ENCODE measurements at places on chromosomes 7 and 10.

DNA sequence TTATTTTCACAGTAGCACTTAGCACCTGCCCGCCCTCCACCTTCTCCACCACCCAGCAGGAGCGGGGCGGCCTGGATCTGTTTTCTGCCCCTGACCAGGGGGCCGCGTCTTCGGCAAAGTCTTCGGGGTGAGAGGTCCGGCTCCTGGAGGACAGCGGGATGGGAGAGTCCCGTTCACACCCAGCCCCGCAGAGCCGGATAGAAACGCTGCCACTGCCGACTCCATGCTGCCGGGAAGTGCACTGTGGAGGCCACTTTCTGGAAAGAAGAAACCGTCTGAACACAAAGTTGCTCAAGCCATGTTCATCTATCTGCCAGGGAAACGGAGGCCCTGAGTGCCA, 14.5 kb upstream of the ZNF273 start:
- peaks cover 6% of the 10 kb centered on the region for H3K4me1 ChIP-seq
- DNase-seq = peak; percentile 45
- peaks cover 66% of the 10 kb centered on the region for H3K27me3 ChIP-seq
- H3K27ac ChIP-seq = no peak overlapping the region
- H3K36me3 ChIP-seq = no peaks in the 10 kb centered on the region

- H3K36me3 ChIP-seq = no peaks in the 10 kb centered on the region
- DNase-seq = peak; percentile 80
- H3K4me1 ChIP-seq = no peaks in the 10 kb centered on the region
- no peak overlapping the region for H3K27ac ChIP-seq
- no peak overlapping the region for H3K4me3 ChIP-seq
Measured at GRCh38 chr7:104627516-104627915, 299.1 kb downstream of the LHFPL3 start.

DNA sequence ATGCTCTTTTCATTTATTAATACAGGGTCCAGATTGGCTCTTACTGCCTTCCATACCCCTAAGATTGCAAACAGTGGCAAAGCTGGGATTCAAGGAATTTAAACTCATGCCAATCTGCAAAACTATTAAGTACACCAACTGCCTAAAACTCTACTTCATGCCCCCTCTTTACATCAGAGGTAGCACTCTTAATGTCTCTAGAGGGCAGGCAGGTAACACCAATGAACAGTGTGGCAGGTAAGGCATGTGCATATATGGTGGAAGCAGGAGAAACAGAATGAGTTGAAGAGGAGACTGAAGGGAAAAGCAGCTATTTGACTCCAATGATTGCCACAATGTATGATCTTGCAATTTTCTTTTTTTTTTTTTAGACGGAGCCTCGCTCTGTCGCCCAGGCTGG, 156.7 kb downstream of the BTAF1 start:
- no peaks in the 10 kb centered on the region for H3K4me1 ChIP-seq
- H3K27ac ChIP-seq = no peak overlapping the region
- H3K27me3 ChIP-seq = no peaks in the 10 kb centered on the region
- no peak for DNase-seq
- no peaks in the 10 kb centered on the region for H3K36me3 ChIP-seq

GRCh38 chr7:12305502-12305901, 94.4 kb downstream of the TMEM106B start:
- no peak overlapping the region for H3K27ac ChIP-seq
- H3K4me3 ChIP-seq = no peak overlapping the region
- no peaks in the 10 kb centered on the region for H3K36me3 ChIP-seq
- DNase-seq = no peak
- H3K27me3 ChIP-seq = no peaks in the 10 kb centered on the region
- no peaks in the 10 kb centered on the region for H3K4me1 ChIP-seq

DNA sequence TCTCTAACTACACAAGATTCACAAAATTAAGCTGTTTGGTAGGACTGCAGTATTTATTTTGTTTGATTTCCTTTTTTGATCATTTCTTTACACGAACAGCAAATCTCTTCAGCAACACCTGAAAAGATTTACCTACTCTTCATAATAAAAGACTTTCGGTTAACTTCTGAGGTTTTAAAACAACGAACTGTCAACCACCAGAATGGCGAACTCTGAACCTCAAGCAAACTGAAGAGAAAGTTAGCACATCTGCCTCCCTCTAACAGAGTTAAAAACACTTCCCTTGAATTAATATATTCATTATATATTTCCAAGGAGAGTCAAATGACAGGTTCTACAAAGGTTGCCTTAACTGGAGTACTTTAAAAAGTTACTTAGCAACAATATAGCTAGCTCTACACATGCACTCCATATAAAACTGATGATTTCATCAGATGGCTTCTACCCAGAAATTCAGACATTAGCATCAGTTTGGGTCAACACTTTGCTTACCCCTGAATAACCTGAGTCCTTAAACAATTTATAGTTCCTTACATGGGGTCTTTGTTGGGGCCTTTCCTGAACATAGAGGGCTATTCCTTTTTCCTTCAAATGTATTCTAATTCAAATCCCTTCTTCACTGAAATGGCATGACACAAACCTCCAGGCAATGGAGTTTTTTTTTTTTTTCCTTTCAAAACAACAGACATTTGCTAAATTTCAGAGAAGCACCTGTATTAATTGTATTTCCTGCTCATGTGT, 118.3 kb downstream of the SEM1 start:
- no peak for DNase-seq
- no peak overlapping the region for H3K4me3 ChIP-seq
- H3K27me3 ChIP-seq = no peaks in the 10 kb centered on the region
- H3K4me1 ChIP-seq = peaks cover 6% of the 10 kb centered on the region

GRCh38 chr10:13078912-13079775, 20.8 kb upstream of the OPTN start:
- H3K27ac ChIP-seq = no peak overlapping the region
- no peaks in the 10 kb centered on the region for H3K4me1 ChIP-seq
- H3K27me3 ChIP-seq = no peaks in the 10 kb centered on the region
- H3K36me3 ChIP-seq = no peaks in the 10 kb centered on the region

- H3K27ac ChIP-seq = no peak overlapping the region
- no peak for DNase-seq
- no peak overlapping the region for H3K4me3 ChIP-seq
- no peaks in the 10 kb centered on the region for H3K36me3 ChIP-seq
Measured at GRCh38 chr10:76766682-76767081, 870.9 kb downstream of the KCNMA1 start.

DNA sequence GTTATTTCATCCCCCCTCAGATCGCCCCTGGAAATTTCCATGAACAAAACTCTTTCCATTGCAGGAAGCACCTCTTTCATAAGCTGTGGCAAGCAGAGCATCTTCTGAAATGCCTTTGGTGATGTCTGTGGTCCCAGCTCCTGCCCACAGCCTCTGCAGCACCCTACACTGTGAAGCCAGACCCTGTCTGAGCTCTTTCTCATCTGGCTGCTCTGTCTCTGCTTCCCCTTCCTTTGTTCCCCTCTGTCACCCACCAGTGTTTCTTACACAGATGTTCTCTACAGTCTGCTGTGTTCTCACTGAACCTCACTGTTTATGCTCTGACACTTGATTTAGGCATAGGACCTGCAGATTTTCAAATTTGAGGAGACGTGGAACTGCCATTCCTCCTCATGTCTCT, 1.9 kb upstream of the TAS2R39 start:
- H3K27me3 ChIP-seq = no peaks in the 10 kb centered on the region
- H3K27ac ChIP-seq = no peak overlapping the region
- no peak for DNase-seq
- H3K36me3 ChIP-seq = no peaks in the 10 kb centered on the region
- no peak overlapping the region for H3K4me3 ChIP-seq

- H3K36me3 ChIP-seq = no peaks in the 10 kb centered on the region
- no peak overlapping the region for H3K27ac ChIP-seq
- no peaks in the 10 kb centered on the region for H3K27me3 ChIP-seq
- peak; percentile 43 for DNase-seq
- H3K4me3 ChIP-seq = no peak overlapping the region
Measured at GRCh38 chr7:76997381-76998284, 34.5 kb downstream of the SPDYE17 start.

DNA sequence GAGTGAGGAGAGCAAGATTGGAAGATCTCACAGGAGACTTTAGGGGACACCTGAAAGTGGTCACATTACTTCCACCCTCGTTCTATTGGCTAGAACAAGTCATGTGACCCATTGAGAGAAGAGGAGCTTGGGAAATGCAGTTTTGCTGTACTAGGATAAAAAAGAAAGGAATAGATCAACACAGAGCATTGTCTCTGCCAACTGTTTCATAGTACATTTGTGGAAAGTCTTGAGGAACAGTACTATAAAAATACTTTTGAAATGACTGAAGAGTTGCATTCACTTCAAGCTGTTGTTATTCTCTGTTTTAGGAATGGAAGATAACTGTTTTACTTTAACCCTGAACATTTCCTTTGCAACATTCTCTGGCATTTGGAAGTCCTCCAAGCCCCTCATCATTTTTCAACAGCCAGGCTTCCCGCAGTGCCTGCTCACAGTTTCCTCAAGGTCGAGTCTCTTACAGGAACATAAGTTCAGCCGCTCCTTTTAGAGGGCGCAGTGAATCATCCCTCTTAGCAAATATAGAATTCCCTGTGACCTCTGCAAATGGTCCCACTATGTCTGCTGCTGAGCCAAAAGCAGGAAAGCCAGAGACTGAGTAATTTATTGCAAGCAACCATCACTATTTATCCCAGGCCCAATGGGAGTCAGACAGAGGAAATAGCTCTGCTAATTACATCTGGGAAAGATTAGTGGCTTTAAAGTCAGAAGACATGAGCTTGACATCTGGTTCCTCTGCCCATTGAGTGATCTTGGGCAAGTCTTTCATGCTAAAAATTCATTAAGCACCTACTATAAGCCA, 40.7 kb downstream of the MRPL32 start:
- H3K27me3 ChIP-seq = no peaks in the 10 kb centered on the region
- H3K4me3 ChIP-seq = no peak overlapping the region
- peaks cover 19% of the 10 kb centered on the region for H3K36me3 ChIP-seq
- no peak for DNase-seq

DNA sequence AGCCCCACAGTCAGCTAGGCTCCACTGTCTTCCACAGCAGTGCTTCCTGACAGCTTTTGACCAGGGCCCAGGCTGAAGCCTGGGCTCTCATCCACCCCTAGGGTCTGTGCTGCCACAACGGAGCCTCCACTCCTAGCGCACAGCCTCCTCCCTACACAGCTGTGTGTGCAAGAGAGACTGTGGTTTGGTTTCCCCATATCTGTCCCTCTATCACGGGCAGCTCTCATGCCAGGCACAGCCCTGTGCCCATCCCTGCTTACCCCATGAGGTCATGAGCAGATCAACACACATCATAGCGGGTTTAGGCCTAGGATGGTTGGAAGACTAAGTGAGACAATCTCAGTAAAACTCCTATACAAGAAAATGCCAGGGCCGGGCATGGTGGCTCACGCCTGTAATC, 61.7 kb upstream of the PLXNA4 start:
- H3K27me3 ChIP-seq = no peaks in the 10 kb centered on the region
- no peaks in the 10 kb centered on the region for H3K36me3 ChIP-seq
- no peak overlapping the region for H3K4me3 ChIP-seq
- no peaks in the 10 kb centered on the region for H3K4me1 ChIP-seq

GRCh38 chr10:17025444-17026295, 103.9 kb downstream of the CUBN start:
- H3K4me1 ChIP-seq = peaks cover 14% of the 10 kb centered on the region
- no peaks in the 10 kb centered on the region for H3K36me3 ChIP-seq
- peak overlapping the region; percentile 85 for H3K27ac ChIP-seq
- peak; percentile 42 for DNase-seq
- H3K4me3 ChIP-seq = no peak overlapping the region

DNA sequence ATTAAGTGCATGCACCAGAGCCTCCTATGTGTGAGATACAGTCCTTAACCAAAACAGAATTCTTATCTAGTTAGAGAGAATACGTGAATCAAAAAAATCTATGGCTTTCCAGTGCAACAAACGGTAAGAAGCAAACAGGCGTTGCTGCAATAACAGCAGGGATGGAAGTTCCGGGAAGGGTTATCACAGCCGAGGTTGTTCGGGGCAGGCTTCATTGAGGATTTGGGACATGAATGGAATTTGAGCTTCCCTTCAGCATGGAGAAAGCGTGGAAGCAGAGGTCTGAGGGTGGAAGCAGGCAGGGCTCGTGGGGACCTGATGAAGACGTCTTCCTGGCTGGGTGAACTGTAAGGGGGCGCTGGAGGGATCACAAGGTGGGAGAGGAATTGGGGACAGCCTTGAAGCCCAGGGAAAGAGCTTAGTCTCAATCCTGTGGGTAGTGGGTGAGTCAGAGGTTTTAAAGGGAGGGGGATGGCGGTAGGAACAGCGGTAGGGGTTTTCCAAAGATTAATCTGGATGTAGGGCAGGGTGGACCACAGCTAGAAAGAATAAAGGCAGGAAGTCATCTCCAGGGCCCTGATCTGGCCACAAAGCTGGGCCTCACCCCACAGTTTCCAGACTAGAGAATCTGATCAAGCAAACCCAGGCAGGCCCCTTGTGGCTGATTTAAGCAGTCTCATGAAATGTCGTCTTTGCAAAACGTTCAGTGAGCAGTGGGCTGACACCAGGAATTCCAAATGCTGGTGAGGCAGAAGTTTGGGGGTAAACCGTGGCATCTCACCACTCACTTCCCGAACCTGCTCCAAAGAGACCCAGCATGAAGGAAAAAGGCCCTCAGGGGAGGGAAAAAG, 65.1 kb downstream of the CALML3 start:
- no peaks in the 10 kb centered on the region for H3K36me3 ChIP-seq
- DNase-seq = peak; percentile 70
- H3K4me1 ChIP-seq = peaks cover 8% of the 10 kb centered on the region
- H3K27me3 ChIP-seq = no peaks in the 10 kb centered on the region
- no peak overlapping the region for H3K4me3 ChIP-seq

DNA sequence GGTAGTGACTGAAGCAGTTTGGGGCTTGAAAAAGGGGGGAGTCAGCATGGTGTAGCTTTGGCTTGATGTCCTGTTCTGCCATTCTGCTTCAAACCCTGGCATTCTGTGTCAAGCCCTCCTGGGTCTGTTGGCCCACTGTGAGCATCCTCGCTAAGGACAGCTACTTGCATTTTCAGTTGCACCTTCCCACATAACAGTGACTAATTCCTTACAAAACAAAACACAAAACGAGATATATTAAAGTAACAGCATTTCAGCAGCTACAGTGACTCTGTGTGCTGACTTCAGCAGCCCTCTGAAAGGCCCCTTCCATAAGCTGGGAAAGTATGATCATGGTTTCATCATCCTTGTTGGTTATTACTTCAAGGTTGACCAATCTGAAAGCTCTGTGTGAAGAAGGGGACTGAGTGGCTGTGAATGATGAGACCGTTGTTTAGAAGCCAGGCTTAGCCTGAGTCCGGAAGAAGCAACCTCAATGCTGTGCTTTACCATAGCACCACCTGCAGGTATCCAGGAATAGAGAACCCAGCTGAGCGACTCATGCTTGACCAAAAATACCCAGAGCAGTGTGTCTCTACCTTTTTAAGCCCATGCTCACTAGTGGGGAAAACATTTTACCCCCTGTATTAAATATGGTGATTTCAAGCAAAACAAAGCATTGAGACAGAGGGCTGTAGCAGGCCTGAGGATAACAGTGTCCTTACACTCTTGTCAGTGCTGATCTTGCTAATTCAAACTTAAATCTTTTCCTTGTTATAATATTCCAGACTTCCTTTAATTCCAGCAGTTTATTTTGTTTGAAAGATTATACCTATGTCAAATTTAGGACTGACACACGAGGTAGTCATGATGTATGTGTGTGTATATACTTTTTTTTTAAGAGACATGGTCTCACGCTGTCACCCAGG, 42.6 kb upstream of the CC2D2B start:
- peak; percentile 79 for DNase-seq
- H3K36me3 ChIP-seq = peaks cover 30% of the 10 kb centered on the region
- no peaks in the 10 kb centered on the region for H3K27me3 ChIP-seq
- H3K4me1 ChIP-seq = no peaks in the 10 kb centered on the region
- no peak overlapping the region for H3K4me3 ChIP-seq
